Cardiac fibroblast (primary cell): ENCODE measurements at places on chromosomes 7 and 10.

- DNase-seq: no peak
Measured at GRCh38 chr7:124330731-124331407, 298.0 kb upstream of the TMEM229A start.

DNA sequence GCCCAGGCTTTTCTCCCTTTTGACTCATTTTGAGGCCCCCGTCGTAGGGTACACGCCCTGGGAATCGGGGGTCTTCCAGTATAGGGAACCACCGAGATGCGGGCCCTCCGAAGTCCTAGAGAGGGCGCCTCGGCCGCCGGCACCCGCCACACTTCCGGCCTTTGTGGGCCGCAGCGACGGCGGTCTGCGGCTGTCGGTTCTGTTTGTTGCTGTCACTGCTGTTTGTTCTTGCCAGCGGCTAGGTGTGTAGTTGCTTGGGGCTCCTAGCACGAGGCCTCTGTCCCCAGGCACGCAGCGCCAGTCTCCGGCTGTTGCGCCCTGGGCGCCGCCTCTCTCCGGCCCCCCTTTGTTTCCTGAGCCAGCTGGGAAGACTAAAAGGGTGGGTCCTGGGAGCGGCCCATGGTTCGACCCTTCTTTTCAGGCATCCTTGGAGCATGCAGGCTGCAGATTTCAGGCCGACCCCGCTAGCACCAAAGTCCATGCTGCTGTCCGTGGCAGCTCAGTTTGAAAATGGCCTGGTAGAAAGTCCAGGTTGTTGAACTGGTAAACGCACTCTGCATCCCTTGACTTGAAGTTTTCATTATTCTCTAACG is 17.8 kb upstream of the ZKSCAN1 start:
- peak; percentile 33 for DNase-seq

GRCh38 chr7:85586091-85586490 is 399.2 kb upstream of the SEMA3D start:
- DNase-seq: no peak

GRCh38 chr10:98390406-98390805 is 24.6 kb downstream of the PYROXD2 start:
- no peak for DNase-seq

DNA sequence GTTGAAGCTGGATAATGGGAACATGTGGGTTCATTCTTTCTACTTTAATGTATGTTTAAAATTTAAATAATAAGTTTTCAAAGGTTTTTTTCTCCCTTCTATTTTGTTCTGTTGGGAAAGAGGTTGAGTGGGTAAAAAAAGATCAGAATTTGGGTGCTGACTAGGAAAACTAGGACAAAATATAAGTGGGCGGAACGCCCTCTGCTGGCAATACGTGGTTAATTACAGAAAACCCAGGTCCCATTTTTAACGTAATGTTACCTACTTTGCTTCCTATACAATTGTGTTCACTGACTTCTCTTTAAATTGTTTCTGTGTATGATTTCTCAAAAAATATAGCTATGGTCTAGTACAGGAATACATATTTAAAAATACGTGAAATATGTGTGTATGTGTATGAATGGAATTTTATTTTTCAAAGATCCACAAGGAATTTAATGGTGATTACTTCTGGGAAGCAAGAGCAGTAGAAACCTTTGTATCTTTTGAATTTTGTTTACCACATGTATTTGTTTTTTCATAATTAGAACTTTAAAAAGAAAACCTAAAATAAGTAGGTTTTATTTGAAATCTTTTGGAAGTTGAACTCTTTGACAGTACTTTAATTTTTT is 8.7 kb downstream of the ECD start:
- peak; percentile 65 for DNase-seq

DNA sequence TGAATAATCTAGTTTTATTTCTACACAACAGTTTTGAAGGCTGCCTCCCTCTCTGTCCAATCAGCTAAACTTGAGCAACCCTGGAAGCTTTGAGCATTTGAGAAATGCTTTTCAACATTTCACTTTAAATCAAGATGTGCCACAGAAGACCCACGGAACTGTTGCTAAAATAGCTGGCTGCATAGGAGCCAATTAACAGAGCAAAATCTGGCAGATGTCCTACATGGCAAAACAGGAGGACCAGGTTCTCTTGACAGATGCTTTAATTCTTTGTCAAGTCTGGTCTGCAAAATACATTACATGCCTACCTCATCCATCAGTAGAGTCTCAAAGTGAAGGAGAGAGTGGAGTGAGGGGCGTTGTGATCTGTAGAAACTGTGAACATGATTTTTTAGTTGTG is 185.9 kb downstream of the DPY19L1 start:
- DNase-seq: no peak

DNA sequence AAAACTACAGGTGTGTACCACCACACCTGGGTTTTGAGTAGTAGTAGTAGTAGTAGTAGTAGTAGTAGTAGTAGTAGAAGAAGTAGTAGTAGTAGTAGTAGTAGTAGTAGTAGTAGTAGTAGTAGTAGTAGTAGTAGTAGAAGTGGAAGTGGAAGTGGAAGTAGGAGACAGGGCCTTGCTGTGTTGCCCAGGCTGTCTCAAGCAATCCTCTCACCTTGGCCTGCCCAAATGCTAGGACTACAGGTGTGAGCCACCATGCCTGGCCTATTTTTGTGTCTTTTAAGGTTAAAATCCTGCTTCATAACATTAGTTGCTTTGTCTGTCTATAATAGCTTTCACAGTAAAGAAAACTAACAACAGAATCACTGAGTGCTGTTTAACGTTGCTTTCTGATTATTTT is 111.7 kb downstream of the PODXL start:
- no peak for DNase-seq

DNA sequence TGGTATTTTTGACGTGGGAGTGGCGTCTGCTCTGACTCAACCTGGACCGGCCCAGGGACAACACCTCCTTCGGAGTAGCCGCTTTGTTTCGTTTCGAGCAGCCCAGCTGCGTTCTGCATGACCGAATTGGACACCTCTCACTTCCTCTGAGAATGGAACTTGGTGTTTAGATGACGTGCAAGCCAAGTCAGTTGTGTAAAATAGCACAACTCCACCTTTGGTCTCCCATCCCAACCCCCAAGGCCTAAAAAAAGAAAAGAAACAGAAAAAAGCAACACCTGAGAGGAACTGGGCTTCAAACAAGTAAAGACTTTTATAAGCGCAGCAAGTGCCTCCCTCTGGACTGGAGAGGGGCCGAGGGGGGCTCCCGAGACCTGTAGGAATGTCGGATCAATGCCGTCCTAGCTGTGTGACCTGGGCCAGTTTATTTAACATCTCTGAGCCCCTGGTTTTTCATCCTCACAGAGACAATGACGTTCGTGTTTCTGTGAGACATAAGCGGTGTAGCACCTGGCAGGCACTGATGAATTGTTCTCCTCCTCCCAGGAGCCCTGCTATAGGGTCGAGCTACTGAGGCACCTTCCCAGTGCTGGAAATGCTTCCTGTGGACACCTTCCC is 52.0 kb upstream of the SMNDC1 start:
- DNase-seq: peak; percentile 66

- no peak for DNase-seq
Measured at GRCh38 chr7:79909176-79909575, 225.5 kb upstream of the GNAI1 start.

GRCh38 chr10:102396730-102397151 is 1.2 kb downstream of the NFKB2 start:
- DNase-seq: no peak

DNA sequence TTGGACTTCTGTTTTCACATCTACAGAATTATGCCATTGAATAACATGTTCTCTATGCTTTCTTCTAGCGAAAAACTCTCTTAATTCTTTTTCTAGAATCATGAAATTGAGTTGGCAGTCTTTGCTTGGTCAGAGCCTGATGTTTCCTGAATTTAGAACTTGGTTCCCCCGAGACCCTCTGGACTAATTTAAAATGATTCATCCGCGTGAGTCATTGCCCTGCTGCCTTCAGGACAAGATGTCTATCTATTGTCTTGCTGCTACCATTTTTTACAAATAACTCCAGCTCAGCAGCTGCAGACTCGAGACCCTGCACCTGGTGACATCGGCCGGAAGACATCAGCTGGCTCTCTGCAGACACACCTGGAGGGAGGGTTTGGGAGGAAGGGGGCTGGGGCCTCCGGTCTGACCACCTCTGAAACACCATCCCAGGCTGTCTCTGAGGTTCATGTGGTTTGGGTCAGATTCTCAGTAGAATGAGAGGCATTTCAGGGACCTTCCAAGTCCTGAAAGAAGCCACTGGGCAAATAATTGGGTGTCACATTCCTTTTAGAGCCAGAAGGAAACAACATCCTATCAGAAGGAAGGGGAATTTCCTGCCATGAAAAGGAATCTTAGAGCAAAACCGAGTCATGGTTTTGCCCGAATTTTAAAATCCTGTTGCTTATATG is 20.9 kb upstream of the KLF6 start:
- DNase-seq: peak; percentile 89

DNA sequence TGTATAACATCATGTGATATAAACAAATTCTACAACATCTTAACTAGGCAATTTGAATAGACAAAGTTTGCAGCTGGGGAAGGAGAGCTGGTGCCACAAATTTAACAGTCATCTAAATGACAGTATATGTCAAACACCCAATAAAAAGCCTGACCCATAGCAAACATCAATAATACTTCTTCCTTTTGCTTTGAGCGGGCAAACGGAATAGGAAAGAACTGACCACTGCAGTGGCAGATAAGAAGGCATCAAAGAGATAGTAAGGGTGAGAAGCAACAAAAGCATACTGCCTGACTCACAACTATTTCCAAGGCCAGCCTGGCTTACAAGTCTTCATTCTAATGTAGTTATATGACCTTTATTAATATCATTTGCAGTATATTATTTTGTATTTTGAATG is 99.9 kb downstream of the LRRN3 start:
- no peak for DNase-seq

GRCh38 chr7:117800406-117800805 is 72.8 kb downstream of the CTTNBP2 start:
- no peak for DNase-seq

- DNase-seq: no peak
Measured at GRCh38 chr10:116743266-116744064, 1.1 kb upstream of the HSPA12A start.

- no peak for DNase-seq
Measured at GRCh38 chr7:144445590-144445989, 42.1 kb upstream of the NOBOX start.

DNA sequence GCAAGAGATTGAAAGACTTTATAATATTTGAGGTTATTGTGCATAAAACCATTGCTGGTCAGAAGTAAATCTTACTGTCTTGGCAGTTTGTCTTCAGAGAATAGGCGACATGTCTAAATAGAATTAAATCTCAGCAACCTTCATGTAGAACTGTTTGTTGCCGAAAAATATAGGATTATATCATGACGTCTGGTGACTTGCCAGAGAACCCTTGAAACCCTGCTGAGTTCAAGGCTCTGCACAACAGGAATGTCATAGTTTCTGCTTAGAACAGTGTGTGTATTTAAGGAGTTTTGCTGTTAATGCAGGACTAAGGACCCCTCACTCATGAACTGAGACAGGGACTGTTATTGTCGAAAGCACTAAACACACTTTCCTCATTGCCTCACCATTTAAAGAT is 206.4 kb upstream of the ETV1 start:
- DNase-seq: no peak

GRCh38 chr7:148135116-148135515 is 455.4 kb upstream of the C7orf33 start:
- DNase-seq: no peak

DNA sequence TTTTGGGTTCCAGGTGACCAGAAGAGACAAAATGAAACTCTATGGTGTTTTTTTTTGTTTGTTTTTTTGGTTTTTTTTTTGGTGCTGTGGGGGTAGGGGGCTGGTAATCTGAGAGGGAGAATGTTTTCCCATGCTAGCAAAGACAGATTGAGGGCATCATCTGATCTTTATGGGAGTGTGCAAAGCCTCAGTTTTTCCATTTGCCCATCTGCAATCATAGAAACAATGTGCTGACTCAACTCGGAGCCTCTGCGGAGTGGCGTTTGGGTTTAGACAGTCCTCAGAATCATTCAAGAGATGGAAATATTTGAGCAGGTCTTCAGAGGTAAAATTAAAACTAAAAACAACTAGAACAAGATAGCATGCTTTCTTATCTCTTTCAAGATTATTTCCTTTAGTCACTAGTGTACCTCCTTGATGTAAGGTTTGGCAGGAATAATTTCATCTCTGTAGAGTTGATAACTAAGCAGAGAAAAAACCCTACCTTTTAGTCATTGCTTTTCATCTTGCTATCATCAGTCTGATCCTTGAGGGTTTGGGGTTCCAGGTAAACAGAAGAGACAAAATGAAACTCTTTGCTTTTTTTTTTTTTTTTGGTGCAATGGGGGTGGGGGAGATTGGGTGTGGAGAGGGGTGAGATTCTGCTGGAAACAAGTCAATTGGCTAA is 18.0 kb downstream of the CNNM2 start:
- DNase-seq: no peak

DNA sequence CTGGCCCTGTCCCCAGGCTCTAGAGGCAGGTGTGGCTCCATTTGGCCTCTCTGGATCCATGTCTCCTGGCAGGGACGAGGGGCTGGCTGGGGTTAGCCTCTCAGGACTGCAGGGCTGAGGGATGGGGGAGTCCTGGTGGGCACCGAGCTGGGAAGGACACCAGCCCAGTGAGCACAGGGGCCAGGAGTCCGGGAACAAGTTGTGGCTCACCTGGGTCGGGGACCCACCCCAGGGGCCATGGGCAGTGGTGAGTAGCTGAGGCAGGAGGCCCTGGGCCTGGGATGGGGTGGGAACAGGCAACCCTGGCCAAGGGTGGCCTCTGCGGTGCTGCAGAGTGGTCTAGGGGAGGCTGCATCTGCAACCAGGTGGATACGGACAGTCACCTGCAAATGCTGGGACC is 24.1 kb downstream of the ANTXRL start:
- no peak for DNase-seq

- peak; percentile 6 for DNase-seq
Measured at GRCh38 chr7:117810642-117811512, 62.4 kb downstream of the CTTNBP2 start.

DNA sequence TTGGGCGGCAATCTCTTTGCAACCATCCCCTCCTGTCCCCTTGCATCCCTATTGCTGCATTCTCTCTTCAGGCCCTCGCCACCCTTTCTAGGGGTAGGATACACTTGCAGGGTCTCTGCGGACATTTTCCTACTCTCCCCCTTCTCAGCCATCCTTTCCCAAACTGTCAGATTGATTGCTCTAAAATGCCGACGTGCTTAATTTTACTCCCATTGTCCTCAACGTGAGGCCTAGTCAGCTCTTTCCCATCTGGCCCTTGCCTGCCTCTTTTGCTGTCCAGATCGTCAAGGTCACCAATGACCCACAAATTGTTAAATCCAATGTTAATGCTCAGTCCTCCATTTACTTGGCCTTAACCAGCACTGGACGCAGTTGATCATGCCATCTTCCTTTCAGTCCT is 12.7 kb upstream of the LRMDA start:
- no peak for DNase-seq

DNA sequence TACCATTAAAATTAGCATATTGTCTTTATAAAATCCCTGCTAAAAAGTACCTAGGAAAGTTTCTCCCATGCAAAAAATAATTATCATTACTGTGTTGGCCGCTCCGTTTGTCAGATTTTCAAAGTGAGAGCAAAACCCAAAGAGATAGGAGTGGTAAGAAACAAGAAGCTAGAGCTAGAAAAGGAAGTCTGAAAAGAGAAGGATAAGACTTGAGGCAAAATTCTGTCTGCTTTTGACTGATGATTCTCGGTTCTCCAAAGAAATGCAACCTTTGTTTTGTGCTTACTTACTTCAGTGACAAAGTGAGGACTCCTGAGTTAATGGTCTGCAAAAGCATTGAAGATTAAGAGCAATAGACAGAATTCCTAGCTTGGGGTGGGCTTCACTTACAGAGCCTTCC is 33.3 kb upstream of the CAPZA2 start:
- DNase-seq: no peak
